Fibroblast of lung (primary cell): ENCODE measurements at places on chromosomes 7 and 10. TPM values are rescaled to one million over a fixed set of nuclear protein-coding genes. Genes with fewer than 3 reads are reported as not detected.

SFTPA1 gene
- total RNA-seq = not detected in 2 replicates

VSTM2A gene
- not detected in 2 replicates for total RNA-seq

EN2 gene
- under 0.01 TPM in 1 of 2 replicates, not detected in the other for total RNA-seq

IFIT1B gene
- under 0.01 TPM in 1 of 2 replicates, not detected in the other for total RNA-seq

SEC24C gene
- 42.9 and 58.0 TPM in 2 replicates for total RNA-seq

TSPAN15 gene
- 1.8 and 2.6 TPM in 2 replicates for total RNA-seq

GPRIN2 gene
- total RNA-seq = not detected in 2 replicates

PDZD7 gene
- 1.3 TPM in 2 replicates for total RNA-seq

PLAC9 gene
- 15.7 and 16.7 TPM in 2 replicates for total RNA-seq

MINDY3 gene
- total RNA-seq = 30.8 and 37.5 TPM in 2 replicates

CABCOCO1 gene
- total RNA-seq = 0.26 and 0.83 TPM in 2 replicates

ERCC6 gene
- 12.6 and 14.4 TPM in 2 replicates for total RNA-seq

LIPJ gene
- total RNA-seq = under 0.01 and 0.26 TPM in 2 replicates

OR6V1 gene
- total RNA-seq = not detected in 2 replicates

CHST3 gene
- total RNA-seq = 24.1 and 29.9 TPM in 2 replicates

SKIDA1 gene
- total RNA-seq = 0.50 and 0.51 TPM in 2 replicates

C7orf33 gene
- not detected in 2 replicates for total RNA-seq

TMEM273 gene
- 0.26 TPM in 1 of 2 replicates, not detected in the other for total RNA-seq
